Left colon (tissue), 2 donors: ENCODE measurements at places on chromosomes 5 and 9. TPM values are rescaled to one million over a fixed set of nuclear protein-coding genes. Genes with fewer than 3 reads are reported as not detected.

DNA sequence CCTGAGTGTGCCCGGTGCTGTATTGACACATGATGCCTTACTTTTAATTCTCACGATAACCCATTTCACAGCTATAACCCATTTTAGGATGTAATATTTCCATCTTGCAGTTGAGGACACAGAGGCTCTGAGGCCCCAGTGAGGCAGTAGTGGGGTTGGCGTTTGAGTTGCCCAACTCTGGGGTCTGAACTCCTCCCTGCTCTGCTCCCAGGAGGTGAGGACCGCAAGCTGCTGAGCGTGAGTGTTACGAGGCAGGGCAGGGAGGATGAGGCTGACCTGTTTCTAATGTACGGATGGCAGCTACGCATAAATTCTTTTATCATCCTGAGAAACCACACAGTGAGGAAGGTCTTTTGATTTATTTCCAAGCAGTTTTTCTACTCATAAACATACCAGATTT, 11.4 kb downstream of the LRRC8A start:
- DNase-seq = no peak

DNA sequence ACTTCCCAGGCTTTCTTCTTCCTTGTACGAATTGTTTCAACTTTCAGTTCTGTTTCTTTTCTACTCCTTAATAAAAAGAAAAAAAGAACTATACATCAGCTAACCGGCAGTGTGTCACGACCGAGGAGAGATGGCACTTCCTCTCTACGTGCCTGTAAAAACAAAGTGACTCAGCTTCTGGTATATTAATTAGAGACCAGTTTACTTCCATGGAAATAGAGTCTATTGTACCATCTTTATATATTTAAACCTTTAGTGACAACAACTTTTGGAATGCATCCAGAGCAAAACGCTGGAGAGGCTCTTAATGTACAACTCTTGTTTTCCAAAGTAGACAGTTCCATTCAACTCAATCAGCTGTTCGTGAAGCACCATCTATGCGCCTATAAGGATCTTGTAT, 94.5 kb upstream of the LIFR start:
- DNase-seq = no peak

DNA sequence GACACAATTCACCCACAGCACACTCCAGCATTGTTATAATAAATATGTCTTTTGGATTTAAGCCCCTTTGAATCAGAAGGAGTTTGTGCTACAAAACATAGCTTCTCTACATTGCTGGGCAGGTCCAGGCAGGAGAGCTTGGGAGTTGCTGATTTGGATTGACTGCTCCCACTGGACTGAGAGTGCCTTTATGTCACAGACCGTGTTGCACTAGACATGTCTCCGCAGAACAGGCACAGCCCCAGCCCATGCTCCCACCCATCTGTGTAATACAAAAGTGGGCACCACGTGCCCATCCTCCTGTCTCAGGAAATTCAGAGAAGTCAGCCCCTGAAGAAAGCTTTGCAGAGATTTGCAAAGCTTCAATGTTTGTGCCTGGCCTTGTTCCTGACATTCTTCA, 117.1 kb downstream of the MED10 start:
- no peak for DNase-seq

DNA sequence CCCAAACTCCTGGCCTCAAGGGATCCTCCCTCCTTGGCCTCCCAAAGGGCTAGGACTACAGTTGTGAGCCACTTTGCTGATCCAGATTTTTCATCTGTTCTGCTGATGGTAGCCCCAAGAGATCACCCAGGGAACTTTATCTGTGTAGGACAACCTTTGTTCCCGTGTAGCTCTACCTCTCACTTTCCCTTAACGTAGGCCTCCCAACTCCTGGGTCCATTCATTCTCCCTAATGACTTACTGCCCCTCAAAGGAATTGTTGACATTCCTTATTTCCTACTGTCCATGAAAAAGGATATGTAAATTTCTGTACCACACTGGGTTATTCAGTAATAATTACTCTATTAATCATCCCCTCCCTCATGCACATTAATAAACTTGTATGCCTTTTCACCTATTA, 51.0 kb upstream of the PHF24 start:
- DNase-seq = no peak

Gene AHRR
- 3.3 TPM for total RNA-seq

- DNase-seq = no peak
These were observed 9.0 kb downstream of the VAV2 start for GRCh38 chr9:133982971-133983720.

DNA sequence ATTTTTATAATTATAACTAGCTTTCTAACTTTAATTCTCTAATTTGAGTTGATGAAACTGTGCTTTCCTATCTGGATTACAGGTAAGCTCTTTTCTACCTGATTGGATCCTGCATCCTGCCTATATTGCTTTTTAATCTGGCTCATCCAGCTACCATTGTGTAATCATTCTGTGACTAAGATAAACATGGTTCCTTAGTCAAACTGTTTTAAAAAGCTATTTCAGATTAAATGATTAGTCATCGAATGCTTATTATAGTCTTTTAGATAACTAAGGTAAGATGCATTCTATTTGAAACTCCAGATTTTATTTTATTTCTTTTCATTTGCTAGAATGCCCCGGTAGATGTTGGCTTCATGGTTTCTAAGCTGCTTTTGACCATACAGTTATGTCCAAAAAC, 50.7 kb downstream of the ICE1 start:
- no peak for DNase-seq

Gene CNTFR
- 13.1 TPM for total RNA-seq

Gene SURF1
- total RNA-seq = 42.0 TPM

DNA sequence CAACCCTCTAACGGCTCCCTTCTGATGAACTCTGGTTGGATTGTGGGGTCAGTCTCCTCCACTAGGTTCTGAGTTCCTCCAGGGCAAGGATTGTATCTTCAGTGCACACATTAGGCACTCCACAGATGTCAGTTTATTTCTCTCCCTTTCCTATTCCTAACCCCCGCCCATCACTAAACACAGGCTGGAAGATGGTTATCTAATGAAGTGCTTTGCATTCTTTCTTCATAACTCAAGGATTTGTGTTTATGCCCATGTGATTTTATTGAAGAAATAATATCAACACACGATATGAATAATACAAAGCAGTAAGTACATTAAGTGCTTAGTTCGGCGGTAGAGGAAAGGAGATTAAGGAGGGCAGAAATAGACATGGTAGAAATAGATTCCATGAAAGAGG, 4.4 kb upstream of the CREBRF start:
- no peak for DNase-seq

GRCh38 chr5:168464214-168464613, 22.1 kb upstream of the RARS1 start:
- DNase-seq = no peak

DNA sequence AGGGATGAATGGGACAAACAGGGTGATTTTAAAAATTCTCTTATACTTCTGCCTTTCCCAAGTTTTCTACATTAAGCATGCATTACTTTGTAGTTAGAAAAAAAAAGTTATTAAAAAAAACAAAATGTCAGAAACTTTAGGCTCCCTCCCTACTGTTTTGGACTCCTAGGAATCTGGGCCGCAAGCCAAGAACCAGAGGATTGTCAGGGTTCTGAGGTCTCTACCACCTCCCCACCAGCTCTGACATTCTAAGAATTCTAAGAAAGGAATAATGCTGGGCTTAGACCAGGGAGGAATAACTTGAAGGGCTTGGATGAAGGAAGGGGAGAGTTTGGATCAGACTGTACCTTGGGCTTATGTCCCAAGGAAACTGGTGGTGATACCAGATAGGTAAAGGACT, 1.1 kb upstream of the ARHGEF39 start:
- no peak for DNase-seq

DNA sequence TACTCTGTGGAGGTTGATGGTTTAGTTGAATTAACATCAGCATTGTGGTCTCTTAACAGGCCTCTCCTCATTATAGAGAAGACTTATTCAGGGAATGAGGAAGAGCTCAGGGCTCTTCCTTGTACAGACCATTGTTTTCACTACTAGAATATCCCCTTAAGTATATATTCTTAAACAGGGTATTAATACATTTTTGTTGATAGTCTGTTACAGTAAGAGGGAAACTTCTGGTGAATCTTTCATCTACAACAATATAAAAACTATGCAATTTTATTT, 330.7 kb downstream of the ADGRV1 start:
- no peak for DNase-seq

DNA sequence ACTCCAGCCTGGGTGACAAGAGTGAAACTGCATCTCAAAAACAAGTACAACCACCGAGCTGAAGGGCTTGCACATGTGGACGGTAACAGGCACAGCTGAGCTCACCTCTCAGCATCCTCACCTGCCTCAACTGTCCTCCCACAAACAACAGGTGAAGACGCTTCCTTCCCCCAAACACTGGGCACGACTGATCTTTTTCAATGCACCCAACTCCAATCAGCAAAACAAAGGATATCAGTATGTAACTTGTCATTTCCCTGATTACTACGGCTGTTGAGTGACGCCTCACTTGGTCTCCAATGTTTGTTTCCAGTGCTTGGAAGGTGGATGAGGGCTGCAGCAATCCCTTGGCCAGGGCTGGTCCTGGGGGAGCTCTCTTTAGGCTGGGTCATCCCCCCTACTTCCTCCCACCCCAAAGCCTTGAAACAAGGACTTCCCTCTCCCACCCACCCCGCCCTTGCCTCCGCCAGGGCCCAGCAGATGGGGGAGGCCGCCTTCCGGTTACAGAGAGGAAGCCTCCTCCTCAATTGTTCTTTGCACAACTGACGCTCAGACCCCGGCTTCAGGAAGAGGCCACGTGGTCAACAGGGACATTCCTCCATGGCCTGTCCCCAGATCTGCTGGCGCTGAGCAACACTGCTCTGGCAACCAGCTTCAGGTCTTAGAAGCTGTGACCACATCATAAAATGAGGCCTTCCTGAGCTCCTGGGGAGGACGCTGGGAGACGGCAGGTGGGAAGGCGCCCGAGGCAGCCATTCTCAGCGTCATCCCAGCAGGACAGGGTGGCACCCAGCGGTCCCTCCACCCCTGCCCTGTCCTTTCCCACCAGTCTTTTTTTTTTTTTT, 5.9 kb downstream of the FAM78A start:
- DNase-seq = peak; percentile 49
